Cerebellar nuclear complex (tissue), 1 donor: ENCODE measurements at places on chromosomes 5 and 9.

GRCh38 chr5:153373130-153373498 is 117.4 kb upstream of the GRIA1 start:
- DNase-seq, result no peak

GRCh38 chr5:54415896-54416601 is 39.5 kb upstream of the HSPB3 start:
- no peak for DNase-seq

GRCh38 chr9:34096751-34097150 is 29.7 kb downstream of the DCAF12 start:
- DNase-seq, result no peak

- no peak for DNase-seq
These were observed 6.8 kb downstream of the ITGA1 start for GRCh38 chr5:52794519-52794918.

- DNase-seq, result no peak
These were observed 26.2 kb upstream of the SMU1 start for GRCh38 chr9:33102551-33103210.

- DNase-seq, result no peak
These were observed 603.0 kb downstream of the NR2F1-AS1 start for GRCh38 chr5:92977846-92978540.

DNA sequence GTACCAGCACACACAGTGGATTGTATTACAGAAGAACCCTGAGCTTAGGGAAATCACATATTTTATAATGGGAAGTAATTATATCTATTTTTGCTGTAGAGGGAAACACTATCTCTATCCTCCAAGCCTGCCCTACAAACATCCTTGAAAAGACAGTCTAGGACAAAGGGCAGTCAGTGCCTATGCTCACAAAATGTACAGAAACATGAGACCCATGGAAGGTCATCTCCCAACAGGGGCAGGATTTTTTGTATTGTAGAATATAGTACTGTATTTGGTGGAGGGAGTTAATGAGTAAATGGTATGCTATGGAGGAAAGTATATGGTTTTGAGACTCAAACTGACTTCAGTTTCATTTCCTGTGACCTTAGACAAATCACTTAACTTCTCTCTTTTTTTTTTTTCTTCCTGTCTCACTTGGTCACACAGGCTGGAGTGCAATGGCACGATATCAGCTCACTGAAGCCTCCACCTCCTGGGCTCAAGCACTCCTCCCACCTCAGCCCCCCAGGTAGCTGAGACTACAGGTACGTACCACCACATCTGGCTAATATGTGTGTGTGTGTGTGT is 5.8 kb upstream of the RAB14 start:
- no peak for DNase-seq

DNA sequence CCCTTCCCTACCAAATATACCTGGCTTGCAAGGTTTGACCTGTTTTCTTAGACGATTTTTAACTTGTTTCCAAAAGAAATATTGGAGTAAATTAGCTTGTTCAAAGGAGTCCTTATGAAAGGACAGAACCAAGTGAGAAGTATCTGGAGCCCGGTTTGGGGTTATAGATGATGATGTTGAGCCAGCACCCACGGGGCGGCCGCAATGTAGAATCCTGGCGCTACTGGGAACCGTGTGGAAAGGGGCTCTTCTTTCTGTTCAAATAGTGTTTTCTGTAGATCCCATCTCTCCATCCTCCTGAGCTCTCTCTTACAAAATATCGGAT is 517 bp upstream of the EXOSC2 start:
- no peak for DNase-seq

DNA sequence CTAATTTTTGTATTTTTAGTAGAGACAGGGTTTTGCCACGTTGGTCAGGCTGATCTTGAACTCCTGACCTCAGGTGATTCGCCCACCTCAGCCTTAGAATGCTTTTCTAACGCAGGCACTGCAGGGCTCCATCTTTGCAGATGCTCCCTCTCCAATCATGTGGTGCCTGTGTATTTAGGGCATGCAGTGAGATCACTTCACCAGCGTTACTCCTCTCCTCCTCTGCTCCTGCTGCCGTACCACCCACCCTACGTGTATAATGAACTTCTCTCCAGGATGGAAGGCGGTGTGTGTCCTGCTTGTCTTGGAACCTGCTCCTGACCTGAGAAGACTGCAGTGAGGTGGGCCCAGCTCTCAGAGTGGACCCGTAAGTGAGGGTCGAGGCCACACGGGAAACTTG is 13.6 kb upstream of the CFAP157 start:
- DNase-seq, result no peak

GRCh38 chr9:6928863-6929262 is 171.1 kb downstream of the KDM4C start:
- no peak for DNase-seq

DNA sequence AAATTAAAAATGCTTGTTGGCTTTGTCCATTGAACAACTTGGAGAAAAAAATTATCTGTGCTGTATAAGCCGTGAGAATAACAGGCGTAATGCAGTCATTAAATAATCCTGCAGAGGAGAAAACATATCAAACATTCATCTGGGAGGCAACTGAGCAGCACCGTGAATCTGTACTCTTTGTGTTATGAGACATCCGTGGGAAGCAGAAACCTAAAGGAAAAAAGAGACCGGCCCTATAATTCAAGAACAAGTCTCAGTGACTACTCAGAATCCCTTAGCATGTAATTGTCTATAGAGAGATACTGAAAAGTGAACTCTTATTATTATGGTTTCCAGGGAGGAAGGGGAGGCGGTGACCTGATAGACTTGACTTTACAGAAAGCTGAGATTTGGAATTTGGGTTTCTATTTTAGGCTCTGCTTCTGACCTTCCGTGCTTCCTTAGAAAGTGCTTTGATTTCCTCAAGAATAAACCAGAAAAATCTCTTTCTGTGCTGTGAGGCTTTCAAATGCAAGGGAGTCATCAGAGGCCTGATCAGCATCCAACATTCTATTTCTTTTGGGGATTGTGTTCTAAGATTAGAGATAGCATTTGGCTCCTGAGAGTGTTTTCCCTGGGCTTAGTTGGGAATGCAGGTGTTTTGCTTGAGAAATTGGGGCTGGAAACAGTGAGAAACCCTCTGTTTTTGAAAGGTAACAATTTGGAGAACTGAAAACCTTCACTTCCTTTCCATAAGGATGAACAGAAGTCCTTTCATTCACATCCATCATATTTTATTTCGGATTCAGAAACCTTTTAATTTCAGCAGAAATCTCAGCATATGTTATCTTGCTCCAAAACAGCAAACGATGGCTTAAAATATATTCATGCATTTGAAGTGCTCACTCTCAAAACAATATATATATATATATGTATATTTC is 296.7 kb downstream of the CSNK1G3 start:
- no peak for DNase-seq

GRCh38 chr9:24572406-24572805 is 26.7 kb upstream of the IZUMO3 start:
- DNase-seq, result no peak

GRCh38 chr5:56307714-56308333 is 74.7 kb upstream of the ANKRD55 start:
- DNase-seq, result no peak

DNA sequence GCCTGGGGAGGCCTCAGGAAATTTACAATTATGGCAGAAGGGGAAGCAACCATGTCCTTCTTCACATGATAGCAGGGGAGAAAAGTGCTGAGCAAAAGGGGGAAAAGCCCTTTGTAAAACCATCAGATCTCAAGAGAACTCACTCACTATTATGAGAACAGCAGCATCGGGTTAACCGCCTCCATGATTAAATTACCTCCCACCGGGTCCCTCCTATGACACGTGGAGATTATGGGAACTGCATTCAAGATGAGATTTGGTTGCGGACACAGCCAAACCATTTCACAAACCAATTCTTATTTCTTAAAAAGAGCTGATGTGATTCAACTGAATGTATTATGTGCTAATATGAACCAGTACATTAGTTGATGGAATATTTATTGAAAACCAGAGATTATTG is 63.9 kb downstream of the PARP8 start:
- DNase-seq, result no peak

DNA sequence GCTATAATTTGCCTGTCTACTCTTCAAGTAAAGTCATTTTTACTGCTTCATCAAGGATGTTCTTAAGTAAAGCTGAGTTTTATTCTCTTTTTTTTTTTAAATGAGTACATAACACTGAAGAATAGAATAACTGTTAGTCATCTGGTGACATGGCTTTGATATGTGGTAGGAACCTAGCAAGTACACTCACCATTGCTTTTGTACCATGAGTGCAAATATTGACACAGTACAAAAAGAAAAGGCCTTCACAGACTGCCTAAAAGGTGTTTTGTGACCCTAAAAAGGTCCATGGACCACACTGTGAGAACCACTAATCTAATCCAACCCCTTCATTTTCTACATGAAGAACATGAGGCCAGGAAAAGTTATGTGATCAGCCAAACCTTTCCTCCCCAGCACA is 55.0 kb downstream of the ECPAS start:
- no peak for DNase-seq

DNA sequence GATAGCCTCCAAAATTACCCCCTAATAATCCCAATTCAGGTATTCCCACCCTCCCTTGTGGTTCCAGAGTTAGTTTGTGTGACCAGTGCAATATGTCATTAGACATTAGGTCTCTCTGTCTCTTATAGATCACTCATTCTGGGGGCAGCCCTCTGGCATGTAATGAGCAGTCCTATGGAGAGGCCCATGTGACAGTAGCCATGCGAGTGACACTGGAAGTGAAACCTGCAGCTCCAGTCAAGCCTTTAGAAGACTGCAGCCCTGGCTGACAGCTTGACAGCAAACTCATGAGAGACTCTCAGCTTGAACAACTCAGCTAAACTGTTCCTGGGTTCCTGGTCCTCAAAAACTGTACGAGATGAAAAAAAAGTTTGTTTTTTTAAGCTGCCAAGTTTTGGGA is 54.0 kb upstream of the HSPB3 start:
- no peak for DNase-seq
